ENCODE measurements at places on chromosomes 4 and X.

DNA sequence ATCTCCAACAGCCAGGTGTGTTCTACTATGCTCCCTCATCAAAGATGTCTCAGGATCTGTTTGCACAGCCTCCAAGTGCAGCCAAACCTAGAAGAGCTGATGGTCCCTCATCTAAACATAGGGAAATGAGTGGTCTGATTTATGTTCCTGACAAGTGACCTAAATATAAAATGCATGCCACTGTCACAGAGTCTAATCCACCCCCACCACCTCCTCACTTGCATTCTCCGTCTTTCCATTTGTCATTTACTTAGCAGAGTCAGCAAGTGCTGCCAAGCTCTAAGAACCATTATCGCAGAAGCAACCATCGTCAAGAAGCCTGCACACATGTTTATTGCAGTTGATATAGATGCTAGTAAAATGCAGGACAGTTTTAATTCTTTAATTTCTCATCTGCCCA is 33.1 kb upstream of the VCX3A start:
- DNase-seq = no peak

DNA sequence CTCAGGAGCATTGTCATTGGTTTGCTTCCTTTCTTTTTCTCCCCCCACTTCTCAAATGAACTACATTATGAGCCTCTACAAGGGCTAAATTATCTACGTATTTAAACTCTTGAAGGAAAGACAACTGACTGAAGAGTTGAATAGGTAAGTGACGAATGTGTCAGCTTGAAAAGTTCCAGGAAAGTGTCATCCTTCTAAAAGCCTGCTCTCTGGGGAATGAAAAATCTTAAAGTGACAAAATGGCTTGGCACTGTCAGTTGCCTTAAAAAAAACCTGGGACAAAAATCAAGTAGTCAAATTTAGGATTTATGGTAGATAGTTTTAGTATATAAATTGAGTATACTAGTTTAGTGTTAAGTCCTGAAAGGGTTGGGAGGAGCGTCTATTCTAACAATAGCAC is 173.9 kb upstream of the NDP start:
- DNase-seq = no peak

- DNase-seq = no peak
Observed at GRCh38 chr4:180926277-180926676, 1316.9 kb upstream of the TENM3 start.

- DNase-seq = no peak
Observed at GRCh38 chr4:123166023-123166422, 230.6 kb upstream of the SPRY1 start.

- no peak for DNase-seq
Observed at GRCh38 chr4:152981278-152981677, 45.2 kb downstream of the FHDC1 start.

- DNase-seq = no peak
Observed at GRCh38 chr4:40831146-40831907, 81.6 kb downstream of the NSUN7 start.

DNA sequence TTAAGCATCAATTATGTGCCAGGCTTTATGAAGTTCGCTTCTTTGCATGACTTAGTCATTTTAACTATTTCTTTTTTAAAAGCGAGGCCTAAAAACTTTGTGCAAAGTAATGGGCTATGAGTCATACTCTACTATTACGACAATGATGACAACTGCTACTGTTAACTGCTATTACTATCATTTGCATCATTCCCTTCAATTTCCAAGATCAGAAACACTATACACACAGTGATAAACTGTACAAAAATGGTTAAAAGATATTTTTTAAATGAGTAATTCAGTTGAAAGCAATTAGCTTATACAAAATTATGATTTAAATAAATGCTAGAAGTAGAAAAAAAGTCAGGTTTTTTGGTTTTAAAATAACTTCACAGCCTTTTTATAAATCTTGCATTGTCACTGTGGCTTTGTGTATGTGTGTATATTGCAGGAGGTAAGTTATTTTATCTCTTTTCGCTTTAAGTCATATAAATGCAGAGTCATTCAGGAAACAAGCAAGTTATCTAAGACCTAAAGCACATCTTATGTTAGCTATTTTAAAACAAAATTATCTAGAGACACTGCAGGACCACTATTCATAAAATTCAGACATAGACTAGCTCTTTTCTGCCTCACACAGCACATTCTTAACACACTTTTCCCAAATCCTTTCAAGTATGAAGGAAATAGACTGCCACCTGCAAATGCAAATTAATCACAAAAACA is 18.5 kb upstream of the CXCL3 start:
- peak; percentile 74 for DNase-seq

- DNase-seq = peak; percentile 87
Observed at GRCh38 chrX:17547658-17548057, 172.7 kb downstream of the NHS start.

Data from cardiac fibroblast (primary cell).